GM20000 (cell line): ENCODE measurements at places on chromosomes 3 and 15.
A peak's percentile ranks its signal among the peaks of the same experiment; 100 is the strongest.

GRCh38 chr3:119085070-119085439 lies 50.4 kb upstream of the IGSF11 start:
- DNase-seq, result no peak

DNA sequence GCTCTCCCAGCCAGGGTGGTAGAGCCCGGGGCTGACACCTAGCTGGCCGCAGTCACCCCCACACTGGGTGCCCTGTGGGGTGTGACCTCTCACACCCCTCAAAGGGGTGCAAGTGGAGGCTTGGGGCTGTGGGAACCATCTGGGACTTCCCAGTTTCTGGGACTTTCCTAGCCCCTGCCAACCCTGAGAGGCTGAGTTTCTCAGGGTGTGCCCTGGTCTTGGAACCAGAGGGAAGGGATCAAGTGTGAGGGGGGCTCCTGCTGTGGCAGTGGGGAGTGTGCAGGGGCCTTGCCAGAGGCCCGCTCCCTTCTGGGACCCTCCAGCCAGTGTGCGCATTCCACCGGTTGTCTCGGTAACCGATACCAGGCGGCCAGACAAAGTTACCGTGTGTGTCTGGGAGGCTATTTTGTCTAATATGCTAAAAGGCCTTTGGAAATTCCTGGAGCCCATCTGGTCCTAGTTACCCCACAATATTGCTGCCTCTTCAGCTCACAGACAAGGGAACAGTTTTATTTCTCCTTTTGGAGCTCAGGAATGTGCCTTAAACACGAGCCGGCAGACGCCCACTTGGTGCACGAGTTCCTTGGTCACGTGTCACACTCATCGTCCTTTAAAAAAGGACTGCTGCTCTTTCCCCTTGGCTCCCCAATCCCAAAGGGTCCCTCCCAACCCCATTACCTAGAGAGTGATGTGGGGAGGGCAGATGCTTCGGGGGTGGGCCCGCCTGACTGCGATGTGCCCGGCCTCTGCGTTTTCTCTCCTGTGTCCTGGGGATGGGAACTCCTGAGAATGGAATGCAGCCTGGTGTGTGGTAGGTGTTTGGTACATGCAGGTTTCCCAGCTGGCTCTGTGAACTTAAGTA lies 33.2 kb downstream of the HDAC11 start:
- DNase-seq, result no peak

DNA sequence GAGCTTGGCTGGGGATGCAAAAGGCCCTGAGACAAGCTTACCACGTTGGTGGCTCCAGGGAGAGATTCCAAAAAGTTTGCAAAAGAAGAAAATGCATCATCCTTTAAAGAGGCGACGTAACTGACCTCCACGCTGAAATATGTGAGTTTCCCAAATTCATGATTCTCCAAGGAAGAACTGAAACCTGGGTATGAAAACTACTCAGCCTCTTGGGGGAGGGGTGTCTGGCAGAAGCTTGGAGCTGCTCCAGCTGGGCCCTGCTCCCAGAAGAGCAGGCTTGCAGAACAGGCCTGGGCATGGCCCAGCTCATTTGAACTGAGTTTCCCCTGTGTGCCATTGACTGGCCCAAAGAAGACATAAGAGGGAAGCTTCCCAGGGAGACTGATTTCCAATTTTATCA lies 20.5 kb downstream of the CPN2 start:
- no peak for DNase-seq

DNA sequence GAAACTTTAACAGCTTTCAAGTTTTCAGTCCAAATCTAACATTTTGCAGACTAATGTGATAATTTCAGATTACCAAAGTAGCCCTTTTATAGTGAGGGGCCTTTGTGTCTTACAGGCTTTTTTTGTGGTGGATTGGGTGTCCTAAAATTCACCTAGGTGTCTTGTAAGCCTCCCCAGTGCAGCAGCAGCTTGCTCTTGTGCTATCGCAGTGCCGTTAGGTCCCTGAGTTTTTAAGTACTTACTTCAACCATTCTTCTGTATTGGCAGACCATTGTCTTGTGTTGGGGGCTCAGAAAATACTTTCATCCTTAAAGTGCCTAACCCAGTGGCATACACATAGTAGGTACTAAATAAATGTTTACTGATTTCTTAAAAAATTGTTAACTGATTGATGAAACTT lies 2.1 kb downstream of the PDE8A start:
- DNase-seq, result no peak

GRCh38 chr3:183439515-183439914 lies 11.1 kb upstream of the MCF2L2 start:
- no peak for DNase-seq

DNA sequence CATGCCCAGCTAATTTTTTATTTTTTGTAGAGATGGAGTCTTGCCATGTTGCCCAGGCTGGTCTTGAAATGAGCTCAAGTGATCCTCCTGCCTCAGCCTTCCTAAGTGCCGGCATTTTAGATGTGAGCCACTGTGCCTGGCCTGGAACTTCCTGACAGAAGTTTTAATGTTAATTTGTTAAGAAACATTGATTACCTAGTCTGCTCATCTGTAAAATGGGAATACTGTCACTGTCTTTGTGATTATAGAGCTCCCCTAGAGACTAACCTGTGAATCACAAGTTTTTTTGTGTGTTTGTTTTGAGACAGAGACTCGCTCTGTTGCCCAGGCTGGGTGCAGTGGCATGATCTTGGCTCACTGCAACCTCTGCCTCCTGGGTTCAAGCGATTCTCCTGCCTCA lies 4.3 kb upstream of the EIF3J start:
- no peak for DNase-seq

DNA sequence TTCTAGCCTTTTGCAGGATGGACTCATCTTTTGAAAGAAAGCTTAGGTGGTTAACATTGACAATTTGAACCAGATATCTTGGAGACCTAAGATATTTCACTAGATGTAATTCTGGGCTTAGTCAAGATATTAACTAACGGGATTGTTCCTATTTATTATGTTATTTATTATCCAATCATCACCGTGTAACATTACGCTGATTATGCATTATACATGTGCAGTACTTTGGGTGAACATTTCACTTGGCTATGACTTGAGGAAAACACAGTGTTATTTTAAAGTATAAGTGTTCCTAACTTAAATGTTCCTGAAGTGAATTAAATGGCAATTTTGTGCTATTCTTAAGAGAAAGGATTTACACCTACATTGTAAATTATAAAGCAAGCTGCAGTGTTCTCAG lies 574.5 kb upstream of the KCNMB2 start:
- DNase-seq, result no peak

GRCh38 chr15:75073197-75073596 lies 49.8 kb downstream of the PPCDC start:
- DNase-seq, result no peak

- DNase-seq, result no peak
These were observed 47.4 kb downstream of the CMTM8 start for GRCh38 chr3:32285891-32286290.

- DNase-seq, result no peak
These were observed 37.0 kb downstream of the CCNL1 start for GRCh38 chr3:157122832-157123427.

DNA sequence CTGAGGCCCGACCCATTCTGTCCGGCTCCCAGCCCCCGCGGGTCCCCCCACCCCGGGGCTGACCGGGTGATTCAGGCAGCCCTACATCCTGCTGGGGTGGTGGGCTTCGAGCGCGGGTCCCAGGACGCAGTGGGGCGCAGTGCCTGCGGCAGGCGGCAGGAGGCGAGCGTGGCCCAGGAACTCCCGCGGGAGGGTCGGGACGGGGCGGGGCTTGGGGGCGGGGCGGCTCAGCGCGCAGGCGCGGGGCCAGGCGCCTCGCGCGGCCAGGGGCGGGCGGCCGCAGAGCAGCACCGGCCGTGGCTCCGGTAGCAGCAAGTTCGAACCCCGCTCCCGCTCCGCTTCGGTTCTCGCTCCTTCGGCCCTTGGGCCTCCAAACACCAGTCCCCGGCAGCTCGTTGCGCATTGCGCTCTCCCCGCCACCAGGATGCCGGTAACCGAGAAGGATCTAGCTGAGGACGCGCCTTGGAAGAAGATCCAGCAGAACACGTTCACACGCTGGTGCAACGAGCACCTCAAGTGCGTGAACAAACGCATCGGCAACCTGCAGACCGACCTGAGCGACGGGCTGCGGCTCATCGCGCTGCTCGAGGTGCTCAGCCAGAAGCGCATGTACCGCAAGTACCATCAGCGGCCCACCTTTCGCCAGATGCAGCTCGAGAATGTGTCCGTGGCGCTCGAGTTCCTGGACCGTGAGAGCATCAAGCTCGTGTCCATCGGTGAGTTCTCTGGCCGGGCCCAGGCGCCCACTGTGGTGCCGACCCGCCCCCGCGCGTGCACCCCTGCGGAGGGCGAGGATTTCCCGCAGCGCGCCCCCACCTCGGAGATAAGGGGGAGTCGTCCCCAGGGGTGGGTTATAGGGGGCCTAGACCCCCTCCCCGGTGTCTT lies at the start of gene FLNB:
Gene FLNB (plus strand): TSS at position 282 of the 885 bp plus-strand sequence. CDS start 143 bp downstream, at position 425.
- peak; percentile 98 for DNase-seq

DNA sequence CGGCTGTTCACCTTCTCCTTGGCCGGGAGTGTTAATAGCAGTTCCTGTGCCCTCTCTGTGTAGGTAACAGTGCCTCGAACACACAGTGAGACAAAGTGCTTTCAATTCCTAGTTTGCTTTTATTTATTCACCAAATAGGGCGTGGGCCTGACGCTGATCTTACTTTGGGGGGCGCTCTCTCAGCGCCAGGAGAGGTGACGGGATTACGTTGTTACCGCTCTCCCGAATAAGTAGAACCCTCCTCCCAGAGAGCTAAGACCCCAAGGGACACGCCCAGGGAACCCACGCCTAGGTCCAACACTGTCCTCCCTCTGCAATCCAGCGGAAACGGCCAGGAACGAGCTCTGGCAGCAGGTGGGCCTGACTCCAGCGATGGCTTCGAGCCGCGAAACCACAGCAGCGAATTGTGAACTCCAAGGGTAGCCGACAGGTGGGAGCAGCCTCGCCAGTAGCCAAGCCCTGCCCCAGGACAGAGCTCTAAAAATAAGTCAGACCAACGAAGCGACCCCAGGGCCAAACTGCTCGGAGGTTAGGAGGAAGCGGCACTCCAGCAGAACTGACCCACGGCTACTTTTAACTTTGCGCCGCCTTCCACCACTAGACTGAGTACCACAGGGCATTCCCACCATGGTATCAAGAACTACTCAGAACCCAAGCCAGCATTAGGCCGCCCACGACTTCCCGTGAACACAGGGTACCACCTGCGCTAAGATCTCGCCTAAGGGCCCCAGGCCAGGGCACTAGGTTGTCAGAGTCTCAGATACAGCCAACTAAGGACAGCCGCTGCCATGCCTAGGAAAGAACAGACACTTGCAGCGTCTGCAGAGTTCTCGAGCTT lies 1.6 kb upstream of the SIN3A start:
- DNase-seq, result no peak

- no peak for DNase-seq
These were observed 10.9 kb downstream of the ITIH3 start for GRCh38 chr3:52805270-52806039.

DNA sequence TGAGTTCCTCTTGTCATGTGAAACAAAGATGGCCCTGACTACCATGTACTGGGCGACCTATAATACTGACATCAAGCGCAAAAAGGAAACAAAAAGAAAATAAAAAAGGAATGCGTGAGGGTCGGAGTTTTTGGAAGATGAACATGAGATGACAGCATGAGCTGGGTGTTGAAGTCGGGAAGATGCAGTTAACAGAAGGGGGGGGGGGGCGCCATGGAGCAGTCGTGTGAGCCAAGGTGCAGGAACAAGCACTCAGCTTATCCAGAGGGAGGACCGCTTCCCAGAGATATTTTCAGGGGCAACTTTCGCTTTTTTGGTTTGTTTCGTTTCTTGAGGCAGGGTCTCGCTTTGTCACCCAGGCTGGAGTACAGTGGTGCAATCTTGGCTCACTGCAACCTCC lies 110.2 kb downstream of the RORA start:
- no peak for DNase-seq

GRCh38 chr15:80155001-80155377 lies 2.2 kb downstream of the FAH start:
- DNase-seq, result no peak

DNA sequence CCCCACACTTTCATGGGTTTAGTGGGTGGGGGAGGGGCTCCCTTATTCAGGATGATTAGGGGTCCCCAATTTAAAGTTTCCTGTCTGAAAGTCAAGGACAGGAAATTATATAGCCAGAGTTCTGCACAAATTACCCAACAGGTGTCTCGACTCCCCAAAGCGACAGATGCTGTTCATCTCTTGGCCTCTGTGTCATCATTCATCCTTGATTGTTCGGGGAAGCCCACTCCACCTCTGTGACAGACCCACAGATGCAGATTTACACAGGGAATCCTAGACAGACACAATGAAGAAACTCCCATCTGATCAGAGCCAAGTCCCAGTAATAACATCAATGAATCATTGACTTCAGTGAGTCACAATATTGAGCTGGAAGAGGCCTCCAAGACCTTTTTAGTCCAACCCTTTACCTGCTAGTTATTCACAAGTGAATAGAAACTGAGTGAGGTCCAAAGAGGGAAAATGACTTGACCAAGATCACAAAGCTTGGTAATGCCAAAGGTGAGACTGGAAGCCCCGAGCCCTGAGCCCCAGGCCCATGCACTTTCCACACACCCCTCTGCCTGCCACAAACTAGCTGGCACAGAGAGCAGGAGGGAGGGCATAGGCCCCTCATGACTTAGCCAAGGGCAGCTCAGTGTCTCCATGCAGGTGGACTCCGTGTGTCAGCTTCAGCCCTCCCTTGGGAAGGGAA lies 7.9 kb upstream of the SRP14 start:
- DNase-seq, result no peak

- no peak for DNase-seq
These were observed 89.4 kb upstream of the RGMA start for GRCh38 chr15:93178371-93178770.

DNA sequence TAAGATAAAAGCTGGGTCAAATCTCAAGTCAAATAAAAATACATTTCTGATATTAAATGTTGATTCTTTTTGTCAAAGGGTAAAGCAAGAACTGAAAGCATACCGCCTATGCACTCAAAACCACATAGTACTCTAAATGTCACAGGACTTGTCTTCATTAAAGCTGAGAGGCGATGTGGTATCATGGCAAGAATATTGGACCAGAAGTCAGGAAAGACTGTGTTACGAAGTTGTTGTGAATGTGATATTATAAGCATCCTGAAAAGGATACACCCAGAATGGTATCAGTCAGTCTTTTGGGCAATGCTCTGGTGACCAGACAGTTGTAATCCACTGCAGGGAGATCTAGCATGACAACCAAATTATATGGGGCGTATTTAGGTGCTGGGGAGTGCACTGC lies 33.8 kb downstream of the TIGIT start:
- no peak for DNase-seq

DNA sequence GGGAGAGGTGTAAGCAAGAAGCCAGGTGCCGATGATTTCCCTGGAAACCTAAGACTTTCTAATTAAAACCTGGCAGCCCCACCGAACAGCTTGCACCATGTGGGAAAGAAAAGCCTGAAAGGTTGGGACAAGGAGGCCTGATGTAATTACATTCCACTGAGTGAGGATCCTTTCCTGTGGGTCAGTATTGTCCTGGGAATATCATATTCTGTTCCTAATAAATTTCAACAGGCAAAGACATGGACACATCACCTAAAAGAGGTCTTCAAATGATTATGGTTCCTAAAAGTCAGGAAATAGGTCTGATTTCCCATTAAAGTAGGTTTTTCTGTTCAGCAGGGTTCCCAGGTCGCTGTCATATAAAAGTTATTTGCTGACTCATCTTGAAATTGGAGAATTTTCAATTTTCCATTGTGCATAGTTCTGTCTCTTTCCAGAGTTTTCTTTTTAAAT lies 58.5 kb downstream of the DUT start:
- no peak for DNase-seq

- no peak for DNase-seq
These were observed 18.7 kb downstream of the CACNA2D2 start for GRCh38 chr3:50484722-50485121.
